ENCODE measurements at places on chromosomes 7 and 10.
A peak's percentile ranks its signal among the peaks of the same experiment; 100 is the strongest.

GRCh38 chr7:135964274-135964673 lies 12.9 kb downstream of the MTPN start:
- DNase-seq, result no peak

DNA sequence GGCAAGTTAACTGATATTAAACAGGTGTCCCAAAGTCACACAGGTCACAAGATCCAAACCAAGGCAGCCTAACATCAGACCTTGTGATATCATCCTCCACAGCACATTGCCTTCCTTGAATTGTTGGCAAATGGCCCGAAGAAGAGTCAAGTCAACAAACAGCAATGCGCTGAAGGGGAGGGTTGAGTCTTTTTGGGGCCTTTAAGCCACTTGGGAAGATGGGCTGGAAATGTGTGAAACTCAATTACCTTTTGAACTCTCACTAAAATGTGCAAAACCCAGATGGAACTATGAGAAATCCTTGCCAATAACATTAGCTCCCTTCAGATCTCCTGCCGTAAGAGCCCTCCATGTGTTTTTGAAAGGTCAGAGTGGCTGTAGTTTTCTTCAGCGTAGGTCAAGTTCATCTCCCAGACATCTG lies 47.9 kb upstream of the STK17A start:
- DNase-seq, result no peak

DNA sequence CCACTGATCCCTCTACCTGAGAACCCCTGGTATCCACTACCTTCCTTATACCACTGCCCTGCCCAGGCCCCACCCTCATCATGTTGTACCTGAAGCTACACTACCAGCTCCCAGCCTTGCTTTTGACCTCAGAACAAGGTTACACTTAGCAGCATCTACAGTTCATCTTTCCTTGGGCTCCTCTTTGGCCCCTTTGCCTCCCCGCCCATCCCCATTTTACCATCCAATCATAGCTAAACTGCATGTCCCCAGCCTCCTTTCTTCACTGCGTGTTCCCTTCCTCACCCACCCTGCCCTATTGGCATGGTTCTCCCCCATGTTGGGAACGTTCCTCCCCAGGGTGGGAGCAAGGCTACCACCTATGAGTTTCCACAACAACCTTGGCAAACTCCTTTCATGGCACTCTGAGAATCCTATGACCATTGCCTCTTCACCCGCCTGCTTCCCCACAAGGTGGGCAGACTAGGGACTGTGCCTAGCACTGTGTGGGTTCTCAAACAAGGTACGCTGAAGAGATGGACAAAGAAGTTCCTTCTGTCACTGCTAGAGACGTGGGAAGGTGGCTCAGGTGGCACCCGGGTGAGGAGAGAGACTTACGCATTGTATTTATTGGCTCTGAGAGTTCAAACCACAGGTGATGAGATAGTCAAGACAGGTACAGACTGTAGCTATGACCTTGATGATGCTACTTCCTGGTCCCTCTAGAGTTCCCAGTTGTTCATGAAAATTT lies 66.9 kb upstream of the ADAM12 start:
- no peak for DNase-seq

DNA sequence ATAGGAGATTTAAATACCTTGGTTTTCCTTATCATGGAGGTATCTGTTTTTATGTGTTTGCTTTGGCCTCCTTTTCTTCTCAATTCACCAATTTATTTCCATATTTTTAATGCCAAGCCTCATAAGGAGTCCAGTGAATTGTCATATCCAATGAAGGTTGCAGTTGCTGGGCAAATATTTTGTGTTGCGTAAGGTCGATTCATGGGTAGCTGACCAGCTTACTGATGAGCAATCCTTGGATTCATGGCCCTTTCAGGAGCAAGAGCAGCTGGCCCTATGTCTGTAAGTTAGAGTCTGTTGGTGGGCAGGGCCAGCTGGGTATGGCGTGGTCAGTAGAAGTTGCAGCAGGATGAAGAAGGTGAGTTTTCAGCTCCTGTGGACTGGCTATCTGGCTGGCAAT lies 182.9 kb downstream of the PFKFB3 start:
- DNase-seq, result no peak

DNA sequence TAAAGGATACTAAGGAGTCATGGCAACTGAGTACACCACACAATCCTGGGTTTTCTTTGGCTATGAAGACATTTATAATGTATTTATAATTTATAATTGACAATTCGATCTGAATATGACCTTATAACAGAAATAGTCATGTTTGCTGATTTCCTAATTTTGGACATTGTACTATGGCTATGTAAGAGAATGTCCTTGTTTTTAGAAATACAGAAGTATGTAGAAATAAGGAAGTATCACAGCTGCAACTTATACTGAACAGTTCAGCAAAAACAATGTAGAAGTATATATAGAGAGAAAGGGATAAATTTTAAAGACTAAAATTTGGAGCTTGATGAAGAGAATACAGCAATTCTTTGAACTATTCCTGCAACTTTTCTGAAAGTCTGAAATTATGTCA lies 32.6 kb downstream of the PRLHR start:
- no peak for DNase-seq

DNA sequence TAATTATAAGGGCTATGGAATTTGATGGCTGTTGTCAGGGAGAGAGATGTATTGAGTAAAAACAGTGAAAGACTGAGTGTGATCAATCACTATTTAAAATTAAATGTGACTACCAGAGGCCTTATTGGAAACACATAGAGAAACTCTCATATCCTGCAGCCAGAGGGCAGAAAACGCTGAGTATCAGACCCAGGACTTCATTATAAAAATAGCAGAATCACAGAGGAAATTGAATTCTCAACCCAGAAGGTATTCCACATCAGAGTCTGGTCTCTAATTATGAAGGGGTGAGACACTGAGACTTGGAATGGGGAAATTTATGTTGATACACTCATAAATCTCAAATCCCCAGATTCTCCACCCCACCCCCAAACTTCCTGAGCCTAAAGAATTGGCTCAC lies 69.5 kb upstream of the IL6 start:
- no peak for DNase-seq

DNA sequence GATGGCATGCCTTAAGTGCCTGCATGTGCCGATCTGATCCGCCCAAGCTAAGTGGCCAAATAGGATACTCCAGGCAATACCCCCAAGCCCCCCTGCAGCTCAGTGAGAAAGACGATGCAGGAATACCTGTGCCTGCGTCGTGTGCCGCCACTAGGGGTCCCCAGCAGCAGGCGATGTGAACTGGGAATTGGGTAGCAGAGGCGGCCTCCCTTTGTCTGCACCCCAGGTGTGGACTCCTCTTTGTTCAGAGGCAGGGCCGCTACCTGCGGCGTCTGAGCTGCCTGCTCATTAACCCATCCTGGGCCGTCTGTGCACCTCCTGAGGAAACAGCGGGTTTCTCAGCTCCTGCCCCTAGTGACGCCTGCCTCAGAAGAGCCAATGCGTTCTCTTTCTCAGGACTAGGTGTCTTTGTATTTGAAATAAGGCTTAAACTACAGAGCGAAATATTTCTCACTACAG lies 4.8 kb upstream of the CHN2 start:
- peak; percentile 92 for DNase-seq

GRCh38 chr7:18740579-18740988 lies 245.0 kb downstream of the HDAC9 start:
- DNase-seq, result no peak

Data from NCI-H510A treated with DMSO at 0.1 percent for 48 hours (cell line).